ENCODE measurements at places on chromosomes 3 and 15.
A peak's percentile ranks its signal among the peaks of the same experiment; 100 is the strongest.

GRCh38 chr3:127719369-127719768 is 46.6 kb downstream of the ABTB1 start:
- no peak for DNase-seq

DNA sequence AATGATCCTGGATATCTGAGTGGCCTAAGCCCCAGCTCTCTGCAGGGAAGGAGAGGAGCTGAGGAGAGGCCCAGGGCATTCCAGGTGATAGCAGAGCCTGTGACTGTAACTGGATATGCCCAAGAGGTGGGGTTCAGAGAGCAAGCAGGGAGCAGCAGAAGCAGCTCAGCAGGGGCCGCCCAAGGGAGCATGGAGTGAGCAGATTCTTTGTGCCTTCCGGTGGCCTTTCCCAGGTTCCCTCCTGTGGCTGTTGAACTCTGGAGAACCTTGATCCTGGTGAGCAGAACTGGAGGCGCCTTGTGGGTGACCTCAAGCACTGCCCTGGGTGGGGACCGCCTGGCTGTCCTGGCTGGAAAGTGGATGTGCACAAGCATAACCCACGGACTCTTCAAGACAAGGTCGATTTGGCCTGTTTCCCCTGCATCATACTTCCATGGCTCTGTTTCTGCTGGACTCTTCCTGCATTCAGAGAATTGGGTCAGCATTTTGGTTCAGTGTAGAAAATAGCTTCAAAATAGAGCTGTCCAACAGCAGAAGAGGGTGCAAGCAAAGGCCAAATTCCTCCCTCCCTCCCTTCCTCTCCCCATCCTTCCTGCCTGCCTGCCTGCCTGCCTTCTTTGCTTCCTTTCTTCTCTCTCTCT is 76.1 kb downstream of the ARNT2 start:
- no peak for DNase-seq

GRCh38 chr15:84983711-84984110 is 2.1 kb downstream of the PDE8A start:
- no peak for DNase-seq

DNA sequence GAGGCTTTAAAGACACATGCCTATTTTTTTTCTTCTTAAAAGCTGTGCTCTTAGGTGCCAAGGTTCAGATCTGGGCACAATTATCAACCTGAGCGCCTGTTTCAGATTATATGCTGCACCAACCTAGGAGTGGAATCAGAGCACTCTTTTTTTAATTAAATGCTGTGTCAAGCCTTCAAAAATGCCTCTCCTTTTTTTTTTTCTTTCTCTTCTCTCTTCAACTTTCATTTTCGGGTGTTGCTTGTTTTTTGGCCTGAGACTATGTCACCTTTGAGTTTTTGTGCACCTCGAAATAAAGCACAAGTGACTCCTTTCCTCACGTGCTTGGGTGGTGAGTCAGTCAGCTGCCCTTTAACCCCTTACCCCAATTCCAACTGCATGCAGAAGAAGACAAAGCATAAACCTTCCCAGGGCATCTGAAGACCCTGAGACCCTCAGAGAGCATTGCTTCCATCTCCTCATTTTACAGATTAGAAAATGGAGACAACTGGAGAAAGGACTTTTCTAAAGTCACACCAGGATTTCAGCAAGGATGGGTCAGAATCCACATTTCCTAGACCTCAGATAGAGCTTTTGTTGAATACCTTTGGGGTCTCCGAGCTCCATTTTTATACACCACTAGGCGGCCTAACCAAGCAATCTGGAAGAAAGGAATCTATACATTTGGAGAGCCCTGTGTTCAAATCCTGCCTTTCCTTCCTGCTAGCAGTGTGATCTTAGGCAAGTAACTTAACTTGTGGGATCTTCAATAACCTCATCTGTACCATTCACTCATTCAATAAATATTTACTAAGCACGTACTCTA is 631 bp upstream of the PRICKLE2 start:
- DNase-seq, result no peak

DNA sequence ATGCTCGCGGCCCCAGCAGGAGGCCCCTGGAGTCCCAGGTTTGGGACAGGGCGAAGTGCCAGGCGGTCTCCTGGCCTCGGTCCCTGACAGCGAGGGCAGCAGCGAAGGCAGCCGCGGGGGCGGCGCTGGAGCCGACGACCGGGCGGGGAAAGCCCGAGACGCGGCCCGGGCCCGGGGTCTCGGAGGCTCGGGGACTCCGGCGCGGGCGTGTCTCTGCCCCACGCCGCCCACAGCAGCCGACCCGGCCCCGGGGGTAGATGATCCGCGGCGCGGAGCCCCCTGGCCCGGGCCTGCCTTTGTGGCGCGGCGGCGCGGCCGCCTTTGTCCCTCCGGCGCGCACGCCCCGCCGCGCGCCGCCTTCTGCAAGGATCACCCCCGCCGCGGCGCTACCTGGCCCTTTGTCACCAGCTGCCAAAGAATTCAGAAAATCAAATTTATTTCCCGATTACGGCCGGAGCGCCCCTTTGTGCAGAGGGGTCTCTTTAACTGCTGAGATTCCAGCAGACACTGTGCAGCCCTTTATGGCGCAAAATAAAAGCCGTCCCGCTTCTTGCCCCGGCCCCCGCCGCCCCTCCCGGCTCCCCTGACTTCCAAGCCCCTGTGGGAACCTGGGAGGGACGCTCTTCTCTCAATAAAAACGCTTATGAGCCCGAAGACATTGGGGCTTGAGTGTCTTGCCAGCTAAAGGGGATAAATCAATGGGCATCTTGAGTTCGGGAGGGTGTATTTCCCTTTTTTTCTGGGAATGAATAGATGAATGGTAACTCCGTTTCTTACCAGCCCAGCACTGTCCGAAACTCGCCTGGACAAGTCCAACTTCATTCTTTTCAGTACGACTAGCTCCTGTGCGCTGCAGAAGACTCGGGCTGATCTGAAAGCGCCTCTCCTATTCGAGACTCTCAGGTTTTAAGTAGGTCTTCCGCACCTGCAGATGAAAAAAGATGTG is 68.4 kb downstream of the HES1 start:
- peak; percentile 29 for DNase-seq

DNA sequence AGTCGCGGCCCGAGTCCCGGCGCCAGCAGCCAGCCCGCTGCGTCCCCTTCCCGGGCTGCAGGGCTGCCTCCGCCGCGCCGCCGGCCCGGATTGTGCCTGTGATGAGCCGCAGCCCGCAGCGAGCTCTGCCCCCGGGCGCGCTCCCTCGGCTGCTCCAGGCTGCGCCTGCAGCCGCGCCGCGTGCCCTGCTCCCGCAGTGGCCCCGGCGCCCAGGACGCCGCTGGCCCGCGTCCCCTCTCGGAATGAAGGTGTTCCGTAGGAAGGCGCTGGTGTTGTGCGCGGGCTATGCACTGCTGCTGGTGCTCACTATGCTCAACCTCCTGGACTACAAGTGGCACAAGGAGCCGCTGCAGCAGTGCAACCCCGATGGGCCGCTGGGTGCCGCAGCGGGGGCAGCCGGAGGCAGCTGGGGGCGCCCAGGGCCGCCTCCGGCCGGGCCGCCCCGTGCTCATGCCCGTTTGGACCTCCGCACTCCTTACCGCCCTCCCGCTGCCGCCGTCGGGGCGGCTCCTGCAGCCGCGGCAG is 1.2 kb downstream of the CHST2 start:
- peak; percentile 48 for DNase-seq

DNA sequence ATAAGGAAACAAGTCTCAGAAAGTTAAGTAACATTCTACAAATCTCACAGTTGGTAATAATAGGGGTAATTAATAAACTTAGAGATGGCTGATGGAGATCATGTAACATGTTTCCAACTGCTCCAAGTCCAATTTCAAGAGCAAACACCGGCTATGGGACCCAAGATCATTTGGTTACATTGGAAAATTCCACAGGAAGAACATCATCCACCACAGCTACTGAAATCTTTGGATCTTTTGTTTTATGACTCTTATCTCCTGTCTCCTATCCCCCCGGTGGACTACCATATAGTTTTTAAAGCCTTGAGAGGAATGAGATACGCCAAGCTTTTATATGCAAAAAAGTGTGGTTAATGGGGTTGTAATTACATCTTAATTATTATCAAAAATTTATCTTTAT is 216.1 kb downstream of the WNT5A start:
- no peak for DNase-seq

DNA sequence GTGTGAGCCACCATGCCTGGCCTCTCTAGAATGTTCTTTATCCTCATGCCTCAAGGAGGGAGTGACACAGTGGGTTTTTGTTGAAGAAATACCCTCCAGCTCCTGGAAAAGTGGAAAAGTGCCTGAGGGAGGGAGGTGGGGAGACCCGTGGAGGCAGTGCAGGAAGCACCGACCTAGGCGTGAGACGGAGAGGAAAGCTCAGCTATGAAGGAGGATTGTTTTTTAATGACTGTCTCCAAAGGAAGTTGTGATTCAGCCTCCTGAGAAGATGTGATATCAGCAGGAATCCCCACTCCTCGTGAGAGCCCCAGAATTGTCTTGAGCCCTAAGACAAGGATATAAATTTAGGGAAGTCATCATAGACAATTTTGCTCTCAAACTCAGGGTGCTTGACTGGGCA is 21.7 kb downstream of the RPLP1 start:
- DNase-seq, result no peak

DNA sequence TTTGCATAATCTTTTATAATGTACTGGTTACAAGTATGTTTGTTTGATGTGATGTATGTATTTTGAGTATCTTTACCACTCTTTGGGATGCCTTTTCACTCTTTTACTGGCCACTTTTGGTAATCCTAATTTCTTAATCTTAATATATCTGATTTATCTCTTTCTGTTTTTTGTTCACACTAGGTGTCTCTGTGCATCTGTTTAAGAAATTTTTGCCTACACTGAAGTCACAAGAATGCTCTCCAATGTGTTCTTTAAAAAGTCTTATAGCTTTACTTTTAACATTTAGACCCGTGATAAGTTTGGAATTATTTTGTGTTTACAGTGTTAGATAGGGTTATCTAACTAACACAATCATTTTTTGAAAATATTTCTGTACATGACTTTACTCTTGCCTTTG is 659.1 kb downstream of the SI start:
- DNase-seq, result no peak

DNA sequence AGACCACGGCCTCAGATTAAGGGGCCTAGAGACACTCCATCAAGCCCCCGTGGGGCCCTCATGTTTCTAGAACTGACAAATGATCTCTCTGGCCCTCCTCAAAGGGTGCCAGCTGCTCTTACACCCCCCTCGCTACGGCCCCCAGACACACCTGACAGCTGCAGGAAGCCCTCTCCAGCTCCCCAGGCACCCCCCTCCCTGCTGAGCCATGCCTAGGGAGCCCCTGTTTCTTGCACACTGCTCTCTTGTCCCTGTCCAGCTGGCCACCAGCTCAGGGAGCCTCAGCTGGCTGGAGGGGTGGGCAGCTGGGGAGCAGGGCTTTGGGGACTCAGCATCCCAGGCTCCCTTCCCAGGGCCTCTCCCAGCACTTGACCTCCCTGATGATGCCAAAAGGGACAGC is 14.8 kb downstream of the TNK2 start:
- DNase-seq, result no peak

GRCh38 chr15:96349034-96349856 is 18.7 kb downstream of the NR2F2 start:
- no peak for DNase-seq

DNA sequence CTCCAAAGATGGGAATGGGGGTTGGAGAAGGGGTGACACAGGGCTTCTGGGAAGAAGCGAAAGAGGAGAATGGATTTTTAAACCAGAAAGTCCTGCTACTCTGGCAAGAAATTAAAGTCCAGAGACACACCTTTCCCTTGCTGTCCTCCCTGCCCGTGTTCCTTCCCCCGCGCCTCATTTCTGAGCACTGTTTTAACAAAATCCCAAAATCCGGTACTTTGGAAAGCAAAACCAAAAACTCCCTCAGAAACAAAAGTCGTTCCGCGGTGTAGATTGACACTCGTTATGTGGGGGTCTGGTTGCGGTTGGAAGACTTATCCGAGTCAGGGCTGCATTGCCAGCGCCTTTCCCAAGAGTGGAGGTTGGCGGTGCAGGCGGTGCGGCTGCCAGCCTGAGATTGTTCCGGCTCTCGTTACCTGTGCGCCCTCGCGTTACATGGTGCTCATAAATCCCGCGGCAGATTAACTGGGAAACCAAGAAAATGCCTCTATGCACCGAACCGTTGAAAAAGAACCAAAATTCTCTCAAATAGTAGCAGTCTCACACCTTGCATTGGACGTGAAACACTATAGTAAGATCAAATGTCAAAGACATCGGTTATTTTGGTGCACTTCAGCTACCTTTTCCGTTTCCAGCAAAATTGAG is 217.7 kb downstream of the MEIS2 start:
- no peak for DNase-seq

DNA sequence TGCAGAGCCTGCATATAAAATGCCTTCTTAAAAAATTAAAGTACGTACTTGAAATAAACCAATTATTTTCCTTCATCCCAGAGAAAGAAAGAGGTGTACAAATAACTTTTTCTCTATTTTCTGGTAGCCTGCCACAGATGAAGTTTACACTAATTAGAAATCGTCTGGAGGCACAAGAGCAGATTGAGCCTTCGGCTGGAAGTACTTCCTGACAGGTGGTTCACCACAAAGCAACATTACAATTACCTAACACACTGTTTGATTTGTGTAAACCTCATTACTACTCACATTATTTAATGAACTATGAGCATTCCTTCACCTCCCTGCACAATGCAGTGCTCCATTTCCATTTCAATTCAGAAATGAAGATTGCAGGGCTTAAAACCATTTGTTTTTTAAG is 856.1 kb downstream of the SI start:
- DNase-seq, result no peak

DNA sequence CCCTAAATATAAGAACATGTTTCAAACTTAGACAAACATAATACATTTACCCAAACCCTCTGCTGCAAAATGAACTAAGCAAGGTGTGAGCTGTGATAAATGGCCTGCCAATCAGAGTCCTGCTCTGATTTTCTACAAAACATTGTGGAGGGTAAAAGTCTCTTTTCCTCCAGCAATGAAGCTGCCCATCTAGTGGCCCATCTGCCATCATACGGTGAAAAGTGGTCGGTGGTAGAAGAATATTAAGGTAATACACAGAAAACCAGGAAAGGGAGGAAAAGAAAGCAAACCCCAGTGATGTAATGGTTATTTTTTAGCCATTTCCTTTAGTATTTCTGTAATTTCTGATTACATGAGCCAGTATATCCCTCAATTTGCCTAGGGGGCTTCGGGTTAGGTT is 838.1 kb downstream of the TBL1XR1 start:
- DNase-seq, result no peak

DNA sequence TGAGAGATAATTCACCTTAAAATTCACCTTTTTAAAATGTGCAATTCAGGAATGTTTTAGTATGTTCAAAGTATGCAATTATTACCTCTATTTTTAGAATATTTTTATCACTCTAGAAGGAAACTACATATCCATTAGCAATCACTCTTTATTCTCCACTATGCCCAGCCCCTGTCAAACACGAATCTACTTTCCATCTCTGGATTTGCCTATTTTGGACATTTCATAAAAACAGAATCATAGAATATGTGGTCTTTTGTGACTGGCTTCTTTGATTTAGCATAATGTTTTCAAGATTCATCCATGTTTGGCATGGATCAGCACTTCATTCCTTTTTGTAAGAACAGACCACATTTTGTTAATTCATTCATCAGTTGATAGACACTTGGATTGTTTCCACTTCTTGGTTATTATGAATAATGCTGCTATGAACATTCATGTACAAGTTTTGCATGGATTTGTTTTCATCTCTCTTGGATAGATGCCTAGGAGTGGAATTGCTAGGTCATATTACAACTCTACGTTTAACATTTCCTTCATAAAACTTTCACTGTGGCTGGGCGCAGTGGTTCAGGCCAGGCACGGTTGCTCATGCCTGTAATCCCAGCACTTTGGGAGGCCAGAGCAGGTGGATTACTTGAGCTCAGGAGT is 12.7 kb downstream of the HMCES start:
- DNase-seq, result no peak

GRCh38 chr15:29046977-29047376 is 161.2 kb downstream of the APBA2 start:
- no peak for DNase-seq

- DNase-seq, result no peak
Observed at GRCh38 chr3:78972617-78973301, 795.0 kb downstream of the ROBO1 start.
